ENCODE measurements at places on chromosomes 6 and 20.

GRCh38 chr20:25324412-25324811, 66.2 kb downstream of the ABHD12 start:
- no peak for DNase-seq

- DNase-seq, result no peak
These were observed 69.5 kb downstream of the GTF2H5 start for GRCh38 chr6:158237656-158238055.

GRCh38 chr20:49935746-49936152, 448 bp upstream of the RNF114 start:
- no peak for DNase-seq

DNA sequence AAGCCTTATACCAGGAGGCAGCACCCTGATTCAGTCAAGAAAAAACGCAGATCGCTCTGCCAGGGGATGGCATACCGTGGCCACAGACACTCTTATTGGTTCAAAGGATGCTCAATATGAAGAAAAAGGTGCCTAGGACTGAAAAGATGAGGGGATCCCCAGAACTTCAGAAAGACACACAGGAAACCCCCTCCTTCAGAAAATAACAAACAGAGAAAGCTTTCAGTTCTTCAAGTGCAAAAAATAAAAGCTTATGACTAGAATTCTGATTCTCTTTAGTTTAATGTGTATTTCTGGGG, 17.7 kb upstream of the MYB start:
- peak; percentile 65 for DNase-seq

GRCh38 chr20:19699180-19699971, 58.7 kb upstream of the RIN2 start:
- no peak for DNase-seq

GRCh38 chr6:117206944-117207687, 58.2 kb upstream of the VGLL2 start:
- no peak for DNase-seq

DNA sequence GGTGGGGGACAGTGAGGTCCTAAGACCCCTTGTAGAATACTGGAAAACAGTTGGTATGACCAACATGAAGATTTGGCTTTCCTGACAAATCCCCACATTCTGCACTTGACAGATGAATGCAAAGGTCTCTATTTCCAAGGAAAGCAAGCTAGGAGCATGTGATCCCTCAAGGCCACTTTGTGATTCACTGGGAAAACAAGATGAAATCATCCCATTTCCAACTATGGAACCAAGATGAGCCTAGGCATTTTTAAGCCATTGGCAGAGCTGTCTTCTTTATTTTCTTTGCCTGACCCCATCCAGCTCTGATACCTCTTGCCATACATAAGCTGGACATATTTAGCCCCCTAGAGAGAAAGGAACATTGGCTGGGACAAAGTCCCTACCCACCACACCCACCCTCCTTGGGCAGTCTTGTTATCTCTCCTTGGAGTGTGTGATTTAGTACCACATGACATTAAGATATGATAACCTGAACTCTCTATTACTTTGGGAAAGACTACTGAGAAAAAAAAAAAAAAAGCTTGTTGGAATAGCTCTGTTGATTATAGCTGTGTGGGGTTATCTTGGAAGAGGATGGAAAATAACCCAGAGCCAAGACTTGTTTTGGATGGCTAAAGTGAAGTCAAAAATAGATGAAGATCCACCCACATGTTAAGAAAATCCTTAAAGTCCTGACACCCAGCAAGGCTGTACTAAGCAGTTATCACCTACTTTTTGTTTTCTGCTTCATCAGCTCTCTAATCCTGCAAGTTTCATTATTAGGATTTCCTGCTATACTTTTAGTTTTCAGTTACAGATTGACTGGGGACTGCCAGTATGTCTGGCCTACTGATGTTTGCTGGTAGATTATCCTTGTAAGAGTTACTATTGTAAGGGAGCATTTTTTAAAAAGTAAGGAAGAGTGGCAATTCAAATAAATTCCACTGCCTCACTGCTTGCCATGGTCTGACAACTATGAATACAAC, 90.1 kb upstream of the PREP start:
- no peak for DNase-seq

- no peak for DNase-seq
These were observed 185.2 kb downstream of the SLC24A3 start for GRCh38 chr20:19397666-19398065.

- DNase-seq, result no peak
These were observed 31.3 kb downstream of the KCNK15 start for GRCh38 chr20:44776980-44777379.

GRCh38 chr6:90227213-90227612, 69.4 kb downstream of the BACH2 start:
- no peak for DNase-seq

DNA sequence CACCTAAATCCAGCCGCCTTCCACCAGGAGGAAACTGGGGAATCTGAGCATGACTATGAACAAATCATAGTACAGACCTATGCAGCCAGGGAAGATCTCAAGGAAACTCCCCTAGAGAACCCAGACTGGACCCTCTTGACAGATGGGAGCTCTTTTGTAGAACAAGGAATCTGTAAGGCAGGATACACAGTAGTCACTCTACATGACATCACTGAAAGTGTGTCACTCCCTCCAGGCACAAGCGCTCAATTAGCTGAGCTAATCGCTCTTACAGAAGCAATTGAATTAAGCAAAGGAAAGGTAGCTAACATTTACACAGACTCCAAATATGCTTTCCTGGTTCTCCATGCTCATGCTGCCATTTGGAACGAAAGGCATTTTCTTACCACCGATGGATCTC, 36.8 kb downstream of the PLN start:
- no peak for DNase-seq

- DNase-seq, result no peak
These were observed 40.4 kb upstream of the NAA20 start for GRCh38 chr20:19976595-19977372.

GRCh38 chr6:52726741-52727535, 36.3 kb downstream of the GSTA2 start:
- DNase-seq, result no peak
